ENCODE measurements at places on chromosomes 12 and 14.

DNA sequence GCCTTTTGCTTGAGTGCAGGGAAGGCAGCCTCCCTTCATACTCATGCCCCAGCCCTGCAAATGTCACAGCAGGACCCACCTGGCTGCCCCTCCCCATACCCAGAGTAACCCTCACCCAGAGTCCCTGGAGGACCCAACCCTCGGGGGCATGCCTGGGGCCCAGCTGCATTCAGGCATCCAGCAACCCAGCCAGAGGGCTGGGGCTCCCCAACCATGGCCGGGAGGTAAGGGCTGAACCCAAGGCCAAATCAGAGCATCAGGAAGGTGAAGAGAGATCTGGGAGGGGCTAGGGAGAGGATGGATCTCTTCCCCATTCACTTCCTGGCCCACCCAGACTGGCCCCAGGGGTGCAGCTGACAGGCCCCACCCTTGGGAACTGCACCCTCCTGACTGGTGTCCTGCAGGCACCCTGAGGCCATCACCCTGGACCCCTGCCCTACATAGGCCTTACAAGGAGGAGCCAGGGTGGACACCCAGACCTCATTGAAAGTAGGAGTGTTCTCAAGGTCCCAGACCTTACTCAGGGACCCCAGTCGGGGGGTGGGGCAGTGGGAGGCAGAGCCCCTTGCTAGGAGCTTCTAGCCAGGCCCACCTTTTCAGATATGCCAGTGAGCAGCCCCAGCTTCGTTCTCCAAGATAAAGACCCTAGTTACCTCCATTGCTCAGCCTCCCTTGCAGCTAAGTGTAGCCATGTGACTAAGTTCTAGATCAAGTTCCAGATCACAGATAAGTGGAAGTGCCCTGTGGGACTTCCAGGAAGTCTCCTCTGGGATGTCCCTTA is 849 bp upstream of the PLD4 start:
- no peak for DNase-seq

DNA sequence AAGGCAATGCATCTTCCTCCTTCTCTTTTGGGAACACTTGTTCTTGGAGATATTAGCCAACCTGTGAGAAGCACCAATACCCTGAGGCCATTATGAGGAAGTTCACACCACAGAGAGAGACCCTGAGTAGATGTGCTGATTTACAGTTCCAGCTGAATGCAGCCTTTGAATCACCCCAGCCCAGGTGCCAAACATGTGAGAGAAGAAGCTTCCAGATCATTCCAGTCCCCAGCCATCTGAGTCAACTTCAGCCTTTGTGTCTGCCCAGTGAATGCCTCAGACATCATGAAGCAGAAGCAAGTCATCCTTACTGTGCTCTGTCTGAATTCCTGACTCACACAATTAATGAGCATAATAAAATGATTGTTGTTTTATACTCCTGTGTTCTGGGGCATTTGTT is 25.1 kb downstream of the C12orf42 start:
- no peak for DNase-seq

DNA sequence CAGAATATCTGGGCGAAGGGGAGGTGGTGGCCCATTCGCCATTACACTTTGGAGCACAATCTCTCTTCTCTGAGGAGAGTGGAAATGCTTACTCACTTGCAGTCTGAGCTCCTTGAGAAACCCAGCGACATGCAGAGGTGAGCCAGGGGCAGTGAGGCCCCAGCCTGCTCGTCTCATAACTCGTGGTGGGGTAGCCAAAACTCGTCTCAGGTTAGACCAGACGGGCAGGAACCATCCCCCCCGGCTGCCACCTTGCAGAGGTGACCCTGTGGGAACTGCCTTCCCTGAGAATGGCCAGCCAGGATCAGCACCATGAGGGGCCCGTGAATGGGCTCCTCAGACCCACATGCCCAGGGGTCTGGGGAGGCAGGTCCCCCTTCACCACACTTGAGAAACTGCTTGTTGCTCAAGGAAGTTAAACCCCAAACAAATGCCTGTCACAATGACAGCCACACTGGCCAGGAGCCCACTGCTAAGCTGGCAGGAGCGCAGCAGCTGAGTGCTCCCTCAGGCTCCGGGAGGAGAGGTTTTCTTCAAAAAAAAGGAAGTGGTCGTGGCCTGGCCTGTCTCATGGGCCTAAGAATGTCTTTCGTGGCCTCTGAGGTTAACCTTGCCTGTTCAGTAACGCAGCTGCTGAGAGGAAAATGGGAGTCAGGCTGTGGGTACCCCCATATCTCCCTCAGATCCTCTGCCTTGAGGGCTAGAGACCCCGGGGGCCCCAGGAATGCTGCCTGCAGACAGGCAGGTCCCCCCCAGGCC is 9.2 kb upstream of the ALDH2 start:
- DNase-seq, result no peak

DNA sequence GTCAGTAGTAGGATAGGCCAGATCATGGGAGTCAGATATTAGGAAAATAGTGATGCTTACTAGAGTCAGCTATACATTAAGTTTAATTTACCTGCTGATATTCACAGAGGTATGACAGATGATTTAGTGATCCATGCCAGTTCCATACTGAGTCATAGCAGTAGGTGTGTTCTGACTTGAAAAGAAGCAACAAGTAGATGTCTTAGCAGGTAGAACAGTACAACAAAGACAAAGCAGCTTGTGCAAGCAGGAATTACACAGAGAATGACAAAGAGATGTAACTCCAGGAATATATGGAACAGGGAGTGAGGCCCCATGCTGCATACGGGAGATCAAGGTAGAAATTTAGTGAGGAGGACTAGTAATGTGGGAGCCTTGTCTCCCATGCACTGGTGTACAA is 556.9 kb downstream of the SLC16A7 start:
- no peak for DNase-seq

GRCh38 chr14:77794357-77794756 is 5.6 kb upstream of the ADCK1 start:
- DNase-seq, result no peak
